Stimulated activated CD4-positive, alpha-beta T cell treated with anti-CD3 and anti-CD28 coated beads, Interleukin-4, amount 100 ng/mL, for 48 hours (primary cell): ENCODE measurements at places on chromosomes 6 and 20.

DNA sequence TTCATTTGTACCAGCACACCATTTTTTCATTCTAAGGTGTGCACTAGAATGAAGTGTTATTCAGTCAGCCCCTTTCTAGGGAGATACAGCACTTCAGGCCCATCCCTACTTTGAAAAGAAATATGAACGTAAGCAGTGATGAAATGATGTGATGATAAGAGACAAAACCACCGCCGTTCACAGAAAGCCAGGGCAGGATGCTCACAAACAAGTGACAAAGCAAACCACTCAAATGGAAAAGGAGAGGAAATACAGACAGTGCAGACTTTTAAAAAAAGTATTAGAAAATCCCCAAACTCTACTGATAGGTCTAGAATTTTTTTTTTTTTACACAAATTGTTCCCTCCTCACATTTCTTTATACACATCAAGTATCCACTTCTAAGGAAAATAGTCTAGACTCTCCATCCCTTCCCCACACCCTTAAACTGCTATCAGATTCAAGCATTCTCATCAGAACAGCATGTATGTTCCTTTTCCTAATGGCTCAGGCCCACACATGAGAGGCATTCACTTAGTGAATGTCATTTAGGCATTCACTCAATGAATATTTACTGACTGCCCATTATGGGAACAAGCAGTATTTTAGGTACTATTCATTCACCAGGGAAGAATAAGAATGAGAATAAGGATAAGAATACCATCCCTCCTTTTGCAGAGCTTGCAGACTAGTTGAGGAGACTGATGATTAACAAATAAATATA is 243.5 kb downstream of the GMPR start:
- DNase-seq, result no peak

GRCh38 chr6:157528931-157529653 is 148.1 kb downstream of the ZDHHC14 start:
- no peak for DNase-seq

DNA sequence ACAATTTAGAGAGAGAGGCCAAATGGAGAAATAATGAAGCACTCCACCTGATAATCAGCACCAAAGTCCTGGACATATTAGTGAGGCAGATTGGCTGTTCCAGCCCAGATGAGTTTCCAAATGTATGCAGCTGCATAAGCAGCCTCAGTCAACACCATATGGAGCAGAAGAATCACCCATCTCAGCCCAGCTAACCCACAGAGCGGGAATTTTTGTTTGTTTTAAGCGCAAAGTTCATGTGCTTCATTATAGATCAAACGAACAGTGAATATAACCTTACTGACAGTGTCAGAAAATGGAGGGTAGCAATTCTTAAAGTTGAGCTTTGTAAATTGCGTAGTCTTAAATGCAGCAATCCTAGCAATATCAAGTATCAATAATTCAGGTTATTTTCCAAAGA is 234.0 kb upstream of the CEP162 start:
- DNase-seq, result no peak

DNA sequence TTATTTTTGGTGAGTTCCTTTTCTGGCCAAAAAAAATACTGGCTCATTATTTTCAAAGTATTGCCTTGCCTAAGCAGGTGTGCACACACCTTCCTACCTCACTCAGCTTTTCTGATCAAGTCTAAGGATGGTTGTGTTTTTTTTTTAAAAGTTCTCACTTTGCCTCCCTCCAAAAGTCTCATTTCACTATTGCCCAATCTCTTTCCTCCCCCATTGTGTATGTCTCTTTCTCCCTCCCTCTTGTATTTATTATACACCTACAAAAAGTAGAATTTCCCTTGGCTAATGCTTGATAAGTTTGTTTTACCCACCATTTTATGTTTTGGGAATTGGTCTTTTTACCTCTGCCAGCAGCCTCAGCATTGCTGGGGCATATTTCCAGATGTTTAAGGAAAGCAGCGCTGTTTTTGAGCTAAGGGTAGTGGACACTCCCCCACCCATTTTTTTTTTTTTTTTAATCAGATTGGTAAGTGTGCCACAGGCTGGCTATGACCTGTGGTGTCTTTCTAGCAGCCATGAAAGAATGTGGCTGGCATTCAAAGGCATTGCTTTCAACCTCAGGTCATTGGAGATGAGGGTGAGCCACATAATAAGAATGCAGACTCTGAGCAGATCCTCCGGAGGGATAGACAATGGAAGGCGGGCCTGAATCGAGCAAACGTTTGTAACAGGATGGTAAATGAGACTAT is 668.6 kb downstream of the UTRN start:
- no peak for DNase-seq

GRCh38 chr6:109397020-109397419 is 14.8 kb upstream of the CD164 start:
- no peak for DNase-seq

DNA sequence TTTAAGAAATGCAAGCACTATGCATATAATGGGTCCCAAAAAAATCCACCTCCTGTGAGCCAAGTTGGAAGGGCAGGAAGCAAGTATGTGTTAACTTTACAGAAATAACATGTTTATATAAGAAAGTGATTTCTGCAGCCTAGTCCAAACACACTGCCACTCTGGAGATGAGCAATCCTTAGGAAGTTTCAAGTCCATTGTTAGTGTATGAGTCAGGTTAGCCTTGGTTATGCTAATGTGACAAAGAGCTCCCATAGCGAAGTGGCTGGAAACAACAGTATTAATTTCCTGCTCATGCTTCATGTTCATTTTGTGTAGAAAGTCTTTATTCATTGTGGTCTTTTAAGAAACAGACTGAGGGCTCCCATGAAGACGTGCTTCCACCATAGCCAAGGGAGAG is 121.4 kb downstream of the TBXT start:
- DNase-seq, result no peak

GRCh38 chr20:15482525-15482924 is 1090.7 kb downstream of the KIF16B start:
- DNase-seq, result no peak

GRCh38 chr6:16476861-16477260 is 238.5 kb downstream of the GMPR start:
- DNase-seq, result no peak

DNA sequence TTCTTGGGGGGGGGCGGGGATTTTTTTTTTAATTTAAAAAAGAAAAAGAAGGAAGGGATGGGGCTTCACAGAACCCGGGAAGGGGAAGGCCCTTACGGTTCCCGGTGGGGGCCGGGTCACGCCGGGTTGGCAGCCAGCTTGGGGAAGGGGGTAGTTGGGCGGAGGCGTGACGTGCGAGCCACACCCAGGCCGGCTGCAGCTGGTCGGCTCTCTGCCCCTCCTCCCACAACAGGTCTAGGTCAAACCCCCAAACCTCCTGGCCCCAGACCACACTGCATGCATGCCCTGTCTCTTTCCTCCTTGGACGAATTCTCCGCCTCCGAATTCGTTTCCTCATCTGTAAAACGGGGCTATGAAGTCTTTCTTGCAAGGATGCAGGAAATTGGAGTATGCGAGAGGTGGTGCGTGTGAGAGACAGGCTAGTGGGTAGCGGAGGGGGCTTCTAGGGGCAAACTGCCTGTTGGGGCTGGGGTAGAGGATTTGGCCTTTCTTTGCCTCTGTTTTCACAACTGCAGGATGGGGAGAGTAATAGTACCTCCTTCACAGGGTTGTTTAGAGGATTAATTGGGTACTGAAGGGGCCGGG is 828 bp downstream of the HCK start:
- DNase-seq, result no peak

DNA sequence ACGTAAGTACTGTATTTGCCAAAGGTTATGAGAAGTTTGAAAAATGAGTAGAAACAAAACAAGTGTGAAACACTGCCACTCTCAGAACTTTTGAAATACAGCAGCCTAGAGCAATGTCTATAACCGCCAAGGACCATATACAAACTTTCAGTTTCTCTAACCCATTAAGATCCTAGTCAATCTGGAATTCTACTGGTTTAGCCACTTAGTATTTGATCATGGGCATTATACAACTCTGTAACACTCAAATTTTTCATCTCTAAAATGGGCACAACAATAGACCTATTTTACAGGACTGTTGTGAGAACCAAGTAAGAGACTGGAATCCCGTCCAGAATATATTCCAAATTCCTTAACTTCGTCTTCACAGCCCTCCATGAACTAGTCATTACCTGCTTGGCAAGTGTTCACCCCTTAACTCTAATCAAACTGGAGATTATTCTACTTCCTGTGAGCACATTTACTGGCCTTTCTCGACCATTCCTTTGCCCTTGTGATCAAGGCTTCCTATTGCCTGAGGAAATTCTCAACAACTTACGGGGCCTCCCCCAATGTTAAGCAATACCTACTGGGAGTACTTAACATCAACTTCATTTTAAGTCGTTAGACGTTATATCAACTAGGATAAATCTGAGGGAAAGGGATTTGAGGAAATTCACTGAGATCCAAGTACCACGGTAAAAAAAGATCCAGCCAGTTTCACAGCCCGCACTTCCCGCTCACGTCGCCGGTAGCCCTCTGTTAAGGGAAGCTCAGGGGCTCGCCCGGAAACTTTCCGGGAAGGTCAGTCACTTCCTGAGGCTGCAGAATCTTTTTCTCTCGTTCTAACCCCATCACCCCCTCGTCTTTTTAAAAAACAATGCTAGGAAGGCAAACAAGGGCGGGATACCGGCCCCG is 1.1 kb downstream of the EIF2S2 start:
- no peak for DNase-seq

DNA sequence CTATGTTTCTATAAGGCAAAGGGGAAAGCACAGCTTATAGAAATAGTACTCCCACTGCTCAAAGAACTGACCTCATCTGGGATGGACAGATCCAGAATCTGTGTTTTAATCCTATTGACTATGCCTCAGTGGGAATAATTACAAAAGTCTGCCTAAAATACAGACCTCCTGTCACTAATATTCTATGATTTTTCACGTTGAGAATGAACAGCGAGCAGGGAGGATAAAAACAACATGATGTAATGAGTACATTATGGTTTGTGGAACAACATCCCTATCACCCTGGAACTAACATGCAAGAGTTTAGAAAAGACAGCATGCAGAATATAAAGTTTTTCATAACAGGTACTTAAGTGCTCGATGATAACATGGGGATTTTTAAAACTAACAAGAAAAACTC is 53.9 kb downstream of the EPHA7 start:
- DNase-seq, result no peak

DNA sequence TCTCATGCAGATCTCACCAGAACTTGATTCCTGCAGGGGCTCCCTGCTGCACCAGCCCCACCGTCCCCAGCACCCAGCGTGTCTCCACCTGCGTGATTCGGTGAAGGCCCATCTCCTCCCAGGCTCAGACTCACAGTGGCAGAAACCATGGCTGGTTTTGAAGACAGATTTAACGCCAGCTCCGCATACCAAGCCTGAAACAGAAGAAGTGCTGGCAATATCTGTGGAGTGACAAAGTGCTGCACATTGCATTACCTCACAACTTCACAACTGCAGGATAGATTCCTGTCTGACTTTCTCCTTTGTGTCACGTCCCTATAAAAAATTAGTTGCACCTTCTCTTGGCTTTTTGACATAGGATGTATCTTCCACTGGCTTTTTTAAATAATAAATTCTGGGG is 120.7 kb downstream of the TTLL2 start:
- DNase-seq, result no peak

DNA sequence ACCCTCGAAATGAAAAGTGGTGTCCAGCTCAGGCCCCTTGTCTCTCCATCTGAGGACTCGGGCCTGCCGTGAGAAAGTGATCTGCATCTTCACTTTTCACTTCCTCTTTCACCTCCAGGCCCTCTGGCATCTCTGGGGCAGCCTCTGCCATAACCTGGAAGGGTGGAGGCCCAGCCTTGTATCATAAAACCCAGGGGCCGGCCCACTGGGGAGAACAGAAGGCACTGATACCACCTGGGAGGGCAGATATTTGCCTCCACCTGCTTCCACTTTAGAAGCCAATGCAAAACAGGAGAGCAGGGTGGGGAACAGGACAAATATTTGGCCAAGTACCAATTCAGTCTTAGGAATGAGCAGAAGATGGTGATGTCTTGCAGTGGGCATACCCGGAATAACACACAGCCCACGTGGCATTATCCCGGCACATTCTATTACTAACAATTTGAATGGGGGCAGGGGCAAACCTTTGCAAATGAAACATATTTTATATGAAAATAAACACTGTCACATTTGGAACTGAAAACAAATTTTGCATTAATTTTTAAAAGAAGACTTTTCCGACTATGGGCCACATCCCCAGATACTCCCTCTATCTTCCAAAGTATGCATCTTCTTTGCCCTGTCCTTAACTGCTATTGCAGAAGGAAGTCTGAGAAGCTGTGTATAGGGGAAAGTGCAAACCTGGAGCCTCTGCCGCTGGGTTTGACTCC is 69.2 kb upstream of the TBC1D7 start:
- DNase-seq, result no peak

- no peak for DNase-seq
These were observed 136.3 kb downstream of the PREX1 start for GRCh38 chr20:48691523-48691922.

DNA sequence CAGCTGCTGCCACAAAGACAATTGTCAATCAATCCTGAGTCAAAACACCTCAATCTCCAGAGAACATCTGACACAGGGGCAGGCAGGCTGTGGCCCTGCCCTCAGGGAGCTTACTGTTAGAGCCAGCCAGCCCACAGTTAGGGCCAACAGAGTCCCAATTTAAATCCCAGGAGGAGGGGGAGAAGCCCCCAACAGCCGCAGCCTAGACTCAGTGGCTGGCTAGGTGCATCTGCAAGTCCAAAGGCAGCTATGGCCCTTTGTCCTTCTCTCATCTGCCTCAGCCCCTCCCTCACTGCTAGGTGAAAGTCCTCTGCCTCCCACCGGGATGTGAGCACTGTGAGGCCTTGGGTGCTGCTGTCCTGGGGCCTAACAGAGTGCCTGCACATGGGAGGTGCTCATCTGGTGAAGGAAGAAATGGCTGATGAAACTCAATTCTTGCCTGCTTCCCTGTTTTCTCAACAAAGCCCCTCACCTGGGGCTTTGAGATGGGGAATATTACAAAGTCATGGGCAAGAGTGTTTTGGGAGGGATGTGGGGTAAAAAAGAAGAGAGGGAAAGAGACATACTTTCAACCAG is 33.7 kb upstream of the VEGFA start:
- DNase-seq, result no peak

GRCh38 chr6:170127151-170127550 is 163.7 kb downstream of the DLL1 start:
- no peak for DNase-seq

GRCh38 chr20:50550531-50550930 is 40.3 kb downstream of the PTPN1 start:
- no peak for DNase-seq
